A172 (cell line): ENCODE measurements at places on chromosomes 4 and X.

GRCh38 chr4:58935332-58935731, 1825.1 kb upstream of the IGFBP7 start:
- peak; percentile 13 for DNase-seq

DNA sequence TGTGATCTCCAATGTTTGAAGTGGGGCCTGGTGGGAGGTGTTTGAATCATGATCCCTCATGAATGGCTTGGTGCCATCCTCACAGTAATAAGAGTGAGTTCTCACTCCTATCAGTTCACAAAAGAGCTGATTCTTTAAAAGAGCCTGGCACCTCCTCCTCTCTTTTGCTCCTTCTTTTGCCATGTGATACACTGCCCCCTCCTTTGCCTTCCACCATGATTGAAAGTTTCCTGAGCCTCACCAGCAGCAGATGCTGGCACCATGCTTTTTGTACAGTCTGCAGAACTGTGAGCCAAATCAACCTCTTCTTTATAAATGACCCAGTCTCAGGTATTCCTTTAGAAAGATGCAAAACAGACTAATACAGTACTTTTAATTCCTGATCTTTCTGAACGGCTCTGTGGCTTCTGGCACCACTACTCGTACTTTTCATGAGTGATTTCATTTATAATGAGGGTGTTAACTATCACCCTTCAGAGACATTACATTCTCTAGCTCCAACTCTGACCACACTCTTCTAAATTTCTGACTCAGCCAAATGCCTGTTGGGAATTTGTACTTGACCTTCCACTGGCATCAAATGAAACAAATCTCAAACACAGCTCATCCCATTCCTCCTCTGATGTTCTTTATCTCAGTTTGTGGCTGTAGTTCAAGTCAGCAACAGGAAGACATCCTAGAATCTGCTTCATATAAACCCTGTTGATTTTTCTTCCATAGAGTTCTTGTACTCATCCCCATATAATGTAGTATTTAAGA, 4.2 kb downstream of the UFSP2 start:
- peak; percentile 48 for DNase-seq

DNA sequence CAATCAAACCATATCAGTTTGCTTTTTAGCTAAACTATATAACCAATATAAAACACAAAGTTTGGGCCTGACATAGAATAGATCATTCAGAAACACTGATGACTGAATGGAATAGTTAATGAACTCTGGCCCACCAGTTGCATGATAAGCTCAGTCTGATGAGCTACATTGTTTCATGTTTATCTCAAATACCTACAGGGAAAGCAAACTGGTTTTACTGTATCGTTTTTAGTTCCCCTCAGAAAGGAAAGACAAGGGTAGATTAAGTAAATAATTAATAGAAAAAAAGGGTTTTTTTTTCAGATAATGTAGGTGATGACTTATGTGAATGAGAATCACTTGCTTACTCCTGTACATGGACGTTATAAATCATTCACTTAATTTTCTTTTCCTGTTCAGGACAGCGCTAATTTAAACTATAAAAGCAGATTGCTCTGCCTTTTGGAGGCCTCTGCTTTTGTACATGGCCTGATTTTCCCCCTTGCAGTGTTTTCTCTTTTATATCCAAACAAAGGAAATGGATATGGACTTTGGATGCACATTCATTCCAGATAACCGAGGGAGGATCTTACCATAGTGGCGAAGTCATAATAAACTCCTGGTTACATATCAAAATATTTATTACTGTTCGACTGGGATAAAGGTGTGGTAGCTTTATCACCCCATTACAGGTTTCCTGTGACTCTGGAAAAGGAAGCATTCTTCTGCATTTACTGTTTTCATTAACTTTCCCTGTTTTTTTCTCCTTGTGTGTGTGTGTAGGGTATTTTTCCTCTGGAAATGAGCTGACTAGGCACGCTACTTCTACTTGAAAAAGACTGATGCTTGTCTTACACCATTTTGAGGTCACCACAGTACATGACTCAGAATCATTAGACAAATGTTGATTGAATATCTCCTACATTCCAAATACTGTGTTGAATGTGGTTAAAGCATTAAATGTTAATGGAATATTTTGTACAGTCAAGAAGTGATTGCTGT, 373.1 kb upstream of the HS3ST1 start:
- no peak for DNase-seq

GRCh38 chr4:152100379-152101201, 339.8 kb upstream of the GATB start:
- DNase-seq = peak; percentile 63

DNA sequence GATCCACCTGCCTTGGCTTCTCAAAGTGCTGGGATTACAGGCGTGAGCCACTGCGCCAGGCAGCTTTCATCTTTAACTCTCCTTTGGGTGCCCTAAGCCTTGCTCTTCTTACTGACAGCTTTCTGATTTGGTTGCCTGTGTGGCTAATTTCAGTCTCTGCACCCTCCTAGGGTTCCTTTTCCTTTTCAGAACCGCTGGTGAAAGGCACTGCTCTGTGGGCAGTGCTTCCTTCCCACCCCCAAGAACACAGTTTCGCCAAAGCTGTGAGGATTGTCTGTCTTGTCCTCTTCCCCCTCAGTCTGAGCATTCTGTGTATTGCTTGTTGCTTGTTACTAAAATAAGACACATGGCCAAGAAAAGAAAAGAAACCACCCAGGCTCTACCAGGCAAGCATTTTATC, 101.4 kb upstream of the FRMPD3 start:
- DNase-seq = no peak

DNA sequence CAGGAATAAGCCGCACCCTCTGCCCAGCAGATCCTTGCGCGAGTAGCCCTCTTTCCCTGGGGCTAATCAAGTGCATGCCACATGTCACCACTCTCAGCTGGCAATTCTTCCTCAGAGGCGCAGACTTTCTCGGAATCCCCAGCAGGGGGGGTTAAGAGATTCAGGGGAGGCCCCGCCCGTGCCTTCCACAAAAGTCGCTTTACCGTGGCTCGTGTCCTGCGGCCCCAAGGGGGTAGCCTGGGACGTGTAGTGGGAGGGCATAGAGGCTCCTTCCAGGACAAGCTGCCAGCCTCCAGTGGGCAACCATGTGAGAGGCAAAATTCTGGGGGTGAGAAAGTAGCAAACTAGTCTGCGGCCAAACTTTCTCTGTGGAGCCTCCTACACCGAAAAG, 652 bp downstream of the SRPX start:
- DNase-seq = peak; percentile 65

GRCh38 chr4:3317656-3318211, 24.9 kb downstream of the RGS12 start:
- no peak for DNase-seq

DNA sequence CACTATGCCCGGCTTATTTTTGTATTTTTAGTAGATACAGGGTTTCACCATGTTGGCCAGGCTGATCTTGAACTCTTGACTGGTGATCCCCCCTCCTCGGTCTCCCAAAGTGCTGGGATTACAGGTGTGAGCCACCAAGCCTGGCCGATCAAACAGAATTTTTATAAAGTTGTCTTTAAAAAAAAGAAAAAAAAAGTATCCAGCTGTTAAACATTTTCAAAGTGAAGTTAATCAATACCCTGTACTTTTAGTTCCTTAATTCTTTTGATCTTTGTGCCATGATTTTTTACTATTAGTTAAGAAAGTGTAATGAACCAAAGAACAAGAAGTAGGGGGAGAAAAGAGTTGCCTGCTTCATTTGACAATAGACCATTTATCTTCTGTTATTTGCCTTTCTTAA, 24.3 kb downstream of the SMAD1 start:
- no peak for DNase-seq
